Fibroblast of lung (primary cell): ENCODE measurements at places on chromosomes 2 and 18. TPM values are rescaled to one million over a fixed set of nuclear protein-coding genes. Genes with fewer than 3 reads are reported as not detected.

The CASP10 gene
- total RNA-seq: 4.9 and 8.1 TPM in 2 replicates

The FBLN7 gene
- total RNA-seq: 0.51 and 0.99 TPM in 2 replicates

The GATA6 gene
- 6.3 and 10.0 TPM in 2 replicates for total RNA-seq

The GCKR gene
- total RNA-seq: 0.26 and 0.50 TPM in 2 replicates

The SPAST gene
- total RNA-seq: 22.6 and 30.8 TPM in 2 replicates

The RPL31 gene
- total RNA-seq: 1,159 and 1,348 TPM in 2 replicates

The ECEL1 gene
- total RNA-seq: not detected in 2 replicates

The UGT1A4 gene
- total RNA-seq: not detected in 2 replicates

The UPP2 gene
- not detected in 2 replicates for total RNA-seq

The MC4R gene
- not detected in 2 replicates for total RNA-seq

The C18orf54 gene
- total RNA-seq: 3.3 and 5.6 TPM in 2 replicates

The IL36G gene
- total RNA-seq: not detected in 2 replicates

The MYCN gene
- total RNA-seq: not detected in 2 replicates

The FOXI3 gene
- total RNA-seq: not detected in 2 replicates

The ARMC9 gene
- 60.4 and 153 TPM in 2 replicates for total RNA-seq

The ALKAL2 gene
- 0.17 TPM in 1 of 2 replicates, not detected in the other for total RNA-seq

The PPM1G gene
- 63.4 and 67.0 TPM in 2 replicates for total RNA-seq

The TMEM182 gene
- 2.8 and 3.9 TPM in 2 replicates for total RNA-seq

The EN1 gene
- total RNA-seq: under 0.01 TPM in 1 of 2 replicates, not detected in the other

The CCDC93 gene
- total RNA-seq: 24.4 and 32.0 TPM in 2 replicates

The LHCGR gene
- not detected in 2 replicates for total RNA-seq

The CTNNA2 gene
- not detected in 2 replicates for total RNA-seq

The TUBA4A gene
- 5.6 and 7.7 TPM in 2 replicates for total RNA-seq

The PIAS2 gene
- 12.8 and 14.4 TPM in 2 replicates for total RNA-seq

The ABHD1 gene
- 0.17 and 0.26 TPM in 2 replicates for total RNA-seq

The OTOS gene
- total RNA-seq: not detected in 2 replicates

The ATP6V1B1 gene
- 0.77 and 2.1 TPM in 2 replicates for total RNA-seq

The RND3 gene
- 559 and 1,405 TPM in 2 replicates for total RNA-seq

The TSPYL6 gene
- not detected in 2 replicates for total RNA-seq

The GALNT13 gene
- 0.17 and 0.26 TPM in 2 replicates for total RNA-seq

The KCNS3 gene
- 1.3 and 6.3 TPM in 2 replicates for total RNA-seq

The DNAH6 gene
- total RNA-seq: under 0.01 TPM in 2 replicates

The FAM110C gene
- total RNA-seq: 0.26 TPM in 1 of 2 replicates, not detected in the other

The IL37 gene
- total RNA-seq: not detected in 2 replicates

The SKA1 gene
- 1.0 and 4.6 TPM in 2 replicates for total RNA-seq

The NPC1 gene
- 129 and 204 TPM in 2 replicates for total RNA-seq

The CYS1 gene
- 1.5 and 5.1 TPM in 2 replicates for total RNA-seq

The ERICH2 gene
- 3.1 and 4.1 TPM in 2 replicates for total RNA-seq

The HMSD gene
- total RNA-seq: 0.83 TPM in 1 of 2 replicates, not detected in the other

The MBD5 gene
- total RNA-seq: 12.8 and 26.1 TPM in 2 replicates

The CPLX4 gene
- not detected in 2 replicates for total RNA-seq

The SERPINB2 gene
- total RNA-seq: 3.9 and 12.1 TPM in 2 replicates

The RBBP8 gene
- total RNA-seq: 21.0 and 27.5 TPM in 2 replicates

The UXS1 gene
- 18.5 and 23.1 TPM in 2 replicates for total RNA-seq

The DRC1 gene
- total RNA-seq: under 0.01 and 0.26 TPM in 2 replicates

The EGR4 gene
- under 0.01 TPM in 1 of 2 replicates, not detected in the other for total RNA-seq

The ARHGAP15 gene
- total RNA-seq: under 0.01 TPM in 1 of 2 replicates, not detected in the other

The DCC gene
- not detected in 2 replicates for total RNA-seq

The LYG1 gene
- 0.26 and 0.50 TPM in 2 replicates for total RNA-seq

The RESP18 gene
- total RNA-seq: not detected in 2 replicates

The CAVIN2 gene
- 12.6 and 28.1 TPM in 2 replicates for total RNA-seq

The DQX1 gene
- not detected in 2 replicates for total RNA-seq

The SRD5A2 gene
- total RNA-seq: not detected in 2 replicates
